ENCODE measurements at places on chromosomes 5 and 9. TPM values are rescaled to one million over a fixed set of nuclear protein-coding genes. Genes with fewer than 3 reads are reported as not detected.

CDC25C gene
- 0.38 TPM for total RNA-seq

GPR150 gene
- total RNA-seq: 0.60 TPM

PTGS1 gene
- total RNA-seq: 73.4 TPM

SAXO1 gene
- total RNA-seq: 0.05 TPM

PCDHA7 gene
- not detected for total RNA-seq

ADAMTS16 gene
- total RNA-seq: not detected

NME5 gene
- 1.7 TPM for total RNA-seq

ADRB2 gene
- 68.8 TPM for total RNA-seq

WDR31 gene
- total RNA-seq: 1.4 TPM

N4BP3 gene
- total RNA-seq: 12.3 TPM

LECT2 gene
- not detected for total RNA-seq

RLN1 gene
- total RNA-seq: not detected
